ENCODE measurements at places on chromosomes 13 and 19.

GRCh38 chr19:46762245-46762890 lies 16.1 kb upstream of the STRN4 start:
- DNase-seq: no peak

DNA sequence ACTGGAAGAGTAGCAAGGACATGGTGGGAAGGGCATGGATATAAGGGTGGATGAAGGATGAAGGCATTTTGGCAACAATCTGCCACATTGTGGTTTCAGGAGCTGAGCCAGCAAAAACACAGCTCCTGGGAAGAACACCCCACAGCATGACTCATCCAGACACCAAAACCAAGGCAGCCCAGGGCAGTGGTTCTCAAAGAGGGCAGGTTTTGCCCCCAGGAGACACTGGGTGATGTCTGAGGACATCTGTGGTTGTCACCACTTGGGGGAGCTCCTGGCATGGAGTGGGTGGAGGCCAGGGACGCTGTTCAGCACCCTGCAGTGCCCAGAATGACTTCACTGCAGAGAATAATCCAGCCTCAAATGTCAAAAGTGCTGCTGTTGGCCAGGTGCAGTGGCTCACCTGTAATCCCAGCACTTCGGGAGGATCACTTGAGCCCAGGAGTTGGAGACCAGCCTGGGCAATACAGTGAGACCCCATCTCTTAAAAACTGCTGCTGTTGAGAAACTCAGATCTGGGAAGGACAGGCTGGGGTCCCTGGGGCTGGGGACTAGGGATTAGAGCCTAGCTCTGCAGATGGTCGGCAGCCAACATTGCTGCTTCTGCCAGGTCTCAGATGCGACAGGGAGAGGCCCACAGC lies 16.1 kb downstream of the ZFR2 start:
- no peak for DNase-seq

- DNase-seq: no peak
Measured at GRCh38 chr19:49335071-49335783, at the start of gene CD37. Gene CD37, plus strand, starts transcription at chr19:49335406. Its CDS starts 135 bp downstream, at chr19:49335541.

DNA sequence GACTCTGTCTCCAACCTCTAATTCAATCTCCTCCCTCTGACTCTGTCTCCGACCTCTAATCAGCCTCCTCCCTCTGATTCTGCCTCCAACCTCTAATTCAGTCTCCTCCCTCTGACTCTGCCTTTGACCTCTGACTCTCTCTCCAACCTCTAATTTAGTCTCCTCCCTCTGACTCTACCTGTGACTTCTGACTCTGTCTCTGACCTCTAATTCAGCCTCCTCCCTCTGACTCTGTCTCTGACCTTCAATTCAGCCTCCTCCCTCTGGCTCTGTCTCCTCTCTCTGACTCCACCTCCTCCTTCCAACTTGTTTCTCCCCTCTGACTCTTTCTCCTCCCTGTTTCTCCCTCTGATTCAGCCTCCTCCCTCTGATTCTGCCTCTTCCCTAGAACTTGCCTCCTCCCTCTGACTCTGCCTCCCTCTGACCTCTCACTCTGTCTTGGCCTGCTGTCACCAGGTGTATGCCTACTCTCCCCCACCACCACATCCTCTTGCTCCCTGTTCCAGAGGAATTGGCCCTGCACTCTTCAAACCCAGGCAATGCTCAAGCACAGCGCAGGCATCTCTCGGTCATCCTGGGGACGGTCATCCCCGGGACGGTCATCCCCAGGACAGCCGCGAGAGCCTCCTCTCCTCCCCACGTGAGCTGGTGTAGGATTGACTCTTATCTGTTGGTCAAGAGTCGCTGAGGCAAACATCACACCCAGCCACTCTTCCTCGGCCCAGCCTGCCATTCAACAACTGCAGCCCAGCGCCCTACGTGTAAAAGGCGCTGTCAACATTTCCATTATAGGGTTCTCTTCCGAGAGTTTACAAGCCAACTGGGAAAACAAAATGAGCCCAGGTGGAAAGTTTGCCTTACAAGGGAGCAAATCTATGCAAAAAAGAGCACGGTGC lies 60.2 kb downstream of the ZIC5 start:
- no peak for DNase-seq

DNA sequence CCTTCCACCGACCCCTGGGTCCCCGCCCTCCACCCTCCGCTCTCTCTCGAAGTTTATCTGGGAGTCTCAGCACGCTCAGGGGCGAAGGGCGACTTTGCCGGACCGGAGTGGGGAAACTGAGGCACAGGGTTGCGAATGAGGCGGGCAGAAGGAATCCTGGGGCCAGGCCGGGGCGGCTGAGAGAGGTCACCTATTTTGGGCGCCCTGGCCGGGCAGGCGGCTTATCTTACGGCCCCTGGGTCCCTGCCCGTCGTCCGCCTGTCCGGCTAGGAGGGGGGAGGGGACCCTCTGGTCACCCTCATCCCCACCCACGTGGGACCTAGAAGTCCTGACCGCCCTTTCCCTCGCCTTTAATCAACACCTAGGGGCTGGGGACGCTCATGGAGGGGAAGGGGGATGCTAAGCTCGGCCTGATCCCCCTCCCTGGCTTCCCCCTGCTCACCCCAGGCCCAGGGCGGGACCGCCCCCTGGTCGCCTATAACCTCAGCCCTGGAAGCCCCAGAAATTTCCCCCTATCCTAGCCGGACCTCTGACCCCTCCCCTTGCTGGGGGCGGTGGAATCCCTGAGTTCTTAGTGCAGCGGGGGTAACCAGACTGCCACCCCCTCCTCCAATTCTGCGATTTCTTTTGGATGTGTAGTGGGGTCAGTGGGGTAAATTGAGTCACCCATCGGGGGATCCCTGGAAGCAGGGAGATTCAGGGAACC lies 556 bp downstream of the TRIP10 start:
- DNase-seq: no peak

DNA sequence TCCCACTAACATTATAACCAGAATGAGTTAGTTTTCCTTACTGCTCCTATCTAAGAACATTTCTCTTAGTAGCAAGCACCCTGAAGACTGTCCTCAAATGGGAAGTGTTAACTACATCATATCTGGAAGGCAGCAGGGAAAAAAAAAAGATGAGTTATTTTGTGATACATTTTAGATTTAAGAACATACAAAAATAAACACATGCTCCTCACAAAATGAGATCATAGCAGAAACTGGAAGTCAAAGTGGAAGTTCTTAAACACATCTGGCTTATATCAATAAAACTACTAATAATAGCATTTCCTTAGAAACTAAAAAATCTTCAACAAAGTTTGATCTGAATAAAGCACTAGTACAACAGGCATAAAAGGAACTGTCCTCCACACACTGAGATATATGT lies 70.4 kb downstream of the SLITRK6 start:
- DNase-seq: no peak

GRCh38 chr13:74039667-74040066 lies 94.5 kb downstream of the KLF12 start:
- no peak for DNase-seq

- no peak for DNase-seq
Measured at GRCh38 chr19:56875717-56876116, 35.2 kb upstream of the PEG3 start.

DNA sequence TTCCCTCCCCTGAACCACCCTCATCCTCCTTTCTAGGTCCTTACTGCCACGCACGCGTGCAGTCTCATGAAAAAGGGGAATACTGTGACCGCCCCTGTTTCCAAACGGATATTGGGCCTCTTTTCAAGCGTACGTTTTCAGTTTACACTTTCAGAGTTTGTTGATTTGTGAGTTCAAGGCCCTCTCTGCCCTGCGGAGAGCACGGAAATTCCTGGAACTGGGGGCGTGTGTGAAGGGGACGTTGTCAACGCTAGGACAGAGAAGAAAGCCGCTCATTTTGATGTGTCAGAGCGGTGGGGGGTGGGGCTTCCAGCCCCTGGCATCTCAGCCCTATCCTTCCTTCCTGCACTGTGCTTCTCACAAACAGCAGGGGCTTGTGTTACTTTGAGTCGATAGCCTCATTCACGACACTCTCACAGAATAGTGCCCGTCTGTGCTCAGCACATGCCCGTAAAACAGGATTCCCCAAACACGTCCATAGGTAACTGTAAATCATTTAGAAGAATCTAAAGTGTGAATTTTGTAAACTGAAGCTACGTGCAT lies 137.6 kb upstream of the PEG3 start:
- no peak for DNase-seq

DNA sequence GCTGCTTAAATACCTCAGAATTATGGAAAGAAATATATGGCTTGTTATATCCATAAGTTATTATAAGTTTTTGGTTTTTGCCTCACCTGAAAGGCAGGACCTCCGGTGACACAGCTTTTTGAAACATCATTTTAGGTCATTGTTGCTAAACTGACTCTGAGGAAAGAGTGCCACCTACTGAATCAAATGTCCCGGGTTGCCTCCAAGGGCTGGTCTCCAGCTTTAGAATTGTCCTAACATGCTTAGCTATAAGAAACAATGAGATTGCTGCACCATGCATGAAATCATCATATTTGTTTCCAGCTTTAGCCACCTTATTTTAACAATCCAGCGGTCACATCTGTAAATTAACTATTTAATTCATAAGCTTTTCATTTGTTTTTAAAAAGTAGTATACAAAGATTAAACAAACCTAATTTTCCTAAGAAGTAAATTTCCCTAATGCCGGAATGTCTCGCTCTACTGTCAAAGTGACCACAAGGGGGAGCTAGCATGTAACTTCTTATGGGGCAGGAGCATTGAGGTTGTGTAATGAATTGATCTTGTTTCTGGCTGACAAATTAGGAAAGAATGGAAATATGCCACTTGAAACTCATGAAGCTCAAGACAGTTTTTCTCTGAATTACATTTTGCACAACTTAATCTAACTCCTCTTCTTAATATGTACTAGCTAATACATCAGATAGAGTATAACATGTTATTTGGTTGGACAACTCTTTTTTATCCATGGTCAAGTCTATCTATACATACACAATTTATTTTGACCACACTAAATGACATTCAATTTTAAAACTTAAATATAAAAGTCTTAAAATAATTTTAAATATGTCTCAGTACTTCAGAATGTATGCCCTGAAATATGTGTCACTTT lies 6.7 kb upstream of the PCDH17 start:
- no peak for DNase-seq

DNA sequence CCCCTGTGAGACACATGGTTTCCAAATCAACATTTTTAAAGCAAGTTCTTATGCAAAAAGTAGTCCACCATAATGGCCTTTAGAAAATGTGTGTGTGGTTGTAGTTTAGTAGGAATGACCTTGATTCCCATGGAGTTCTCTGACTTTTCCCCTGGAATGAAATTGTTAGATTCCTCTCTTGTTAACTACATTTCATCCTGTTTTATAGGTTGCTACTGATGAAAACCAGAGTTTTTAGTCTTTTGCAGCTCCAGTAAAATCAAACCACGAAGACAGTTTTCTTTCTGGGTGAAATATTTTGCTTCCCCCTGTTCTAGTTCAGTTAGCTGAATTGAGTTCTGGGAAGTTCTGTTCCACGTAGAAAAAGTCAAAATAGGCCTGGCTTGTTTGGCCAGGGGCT lies 107.7 kb downstream of the RAB20 start:
- no peak for DNase-seq

DNA sequence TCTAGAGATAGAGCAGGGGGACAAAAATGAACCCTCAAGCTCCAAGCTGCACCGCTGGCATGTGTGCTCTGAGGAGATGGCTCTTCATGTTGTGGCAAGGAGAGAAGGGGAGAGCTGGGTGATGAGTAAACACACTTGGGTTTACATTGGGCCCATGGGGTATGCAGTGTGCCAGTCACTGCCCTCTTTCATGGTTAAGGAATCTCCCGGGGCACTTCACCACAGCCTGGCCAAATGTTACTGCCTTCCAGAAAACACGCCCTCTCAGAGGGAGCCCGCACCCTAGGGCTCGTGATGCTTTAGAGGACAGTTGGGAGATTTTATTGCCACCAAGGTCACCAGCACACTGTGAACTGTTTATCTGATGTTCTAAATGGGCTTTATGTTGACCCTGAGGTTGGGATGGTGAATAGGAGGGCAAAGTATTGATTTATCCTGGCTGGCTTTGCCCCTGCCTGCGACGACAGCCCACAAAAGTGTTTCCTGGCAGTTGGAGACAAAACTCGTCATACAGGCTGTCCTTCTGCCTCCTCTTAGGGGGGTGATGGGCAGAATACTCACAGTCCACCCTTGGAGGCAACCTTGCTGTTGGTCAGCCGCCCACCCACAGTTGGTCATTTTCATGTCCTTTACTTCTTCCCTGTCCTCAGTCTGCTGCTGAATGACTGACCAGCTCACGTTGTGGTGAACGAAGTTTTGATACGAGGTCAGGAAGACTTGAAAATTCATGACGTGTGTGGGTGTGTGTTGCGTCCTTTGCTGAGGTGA lies 156.9 kb downstream of the STK24 start:
- DNase-seq: no peak

DNA sequence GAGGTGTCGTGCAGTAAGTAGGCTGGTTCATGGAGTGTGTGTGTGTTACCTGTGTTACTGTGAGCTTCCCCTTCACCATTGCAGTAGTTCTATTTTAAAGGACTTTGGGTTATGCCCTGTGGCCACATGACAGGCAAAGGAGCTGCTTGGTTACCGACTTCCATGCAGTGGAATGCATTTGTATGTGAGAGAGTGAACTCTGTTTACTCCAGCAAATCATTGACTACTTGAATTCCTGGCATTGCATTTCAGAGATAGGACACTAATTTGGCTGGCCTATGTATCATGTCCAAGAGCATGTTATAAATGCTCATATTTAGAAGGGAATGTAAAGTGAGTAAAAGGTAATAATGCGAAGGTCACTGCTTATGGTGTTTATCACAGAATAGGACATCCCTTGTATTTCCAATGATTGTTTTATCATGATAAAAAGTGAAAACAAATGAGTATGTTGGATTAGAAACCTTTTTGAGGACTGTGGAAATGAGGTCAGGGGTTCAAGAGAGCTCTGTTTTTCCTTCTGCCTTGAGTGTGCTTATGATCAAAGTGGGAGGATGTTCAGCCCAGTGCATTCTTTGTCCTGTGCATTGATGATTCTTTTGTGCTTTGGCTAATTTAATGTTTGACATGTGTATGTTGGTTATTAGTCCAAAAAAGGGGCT lies 156.5 kb downstream of the LMO7 start:
- DNase-seq: no peak

GRCh38 chr19:38838986-38839761 lies 7.6 kb upstream of the ECH1 start:
- no peak for DNase-seq

DNA sequence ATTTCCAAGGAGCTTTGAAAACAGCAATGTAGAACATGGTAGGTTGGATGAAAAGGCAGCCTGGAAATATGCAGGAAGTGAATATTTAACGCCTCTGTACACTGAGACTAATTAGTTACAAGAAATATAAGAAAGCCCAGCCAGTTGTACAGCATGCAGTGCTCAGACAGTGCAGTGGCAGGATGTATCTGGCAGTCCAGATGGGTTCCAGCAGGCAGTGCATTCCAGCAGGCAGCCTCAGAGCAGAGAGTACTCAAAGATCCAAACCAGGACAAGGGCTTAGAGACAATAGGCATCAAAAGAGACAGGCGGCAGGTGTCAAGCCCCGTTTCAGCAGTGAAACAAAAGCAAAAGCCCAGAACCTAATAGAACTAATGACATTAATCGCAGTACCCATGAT lies 2776.3 kb downstream of the PCDH9 start:
- DNase-seq: no peak

DNA sequence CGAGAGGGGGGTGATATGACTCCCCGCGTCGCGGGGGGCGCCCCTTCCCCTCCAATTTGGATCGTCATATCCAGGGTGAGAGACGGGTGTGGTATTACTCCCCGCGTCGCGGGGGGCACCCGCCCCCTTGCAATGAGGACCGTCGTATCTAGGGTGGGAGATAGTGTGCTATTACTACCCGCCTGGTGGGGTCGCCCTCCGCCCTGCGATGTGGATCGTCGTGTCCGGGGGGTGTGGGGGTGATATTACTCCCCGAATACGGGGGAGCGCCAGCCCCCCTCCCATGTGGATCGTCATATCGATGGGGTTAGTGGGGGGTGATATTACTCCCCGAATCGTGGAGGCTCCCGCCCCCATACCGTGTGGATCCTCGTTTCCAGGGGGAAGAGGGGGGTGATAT lies 29.2 kb upstream of the RGCC start:
- no peak for DNase-seq
